ENCODE measurements at places on chromosomes 2 and 18.

GRCh38 chr2:179349670-179350303 lies 85.2 kb upstream of the SESTD1 start:
- DNase-seq, result no peak

DNA sequence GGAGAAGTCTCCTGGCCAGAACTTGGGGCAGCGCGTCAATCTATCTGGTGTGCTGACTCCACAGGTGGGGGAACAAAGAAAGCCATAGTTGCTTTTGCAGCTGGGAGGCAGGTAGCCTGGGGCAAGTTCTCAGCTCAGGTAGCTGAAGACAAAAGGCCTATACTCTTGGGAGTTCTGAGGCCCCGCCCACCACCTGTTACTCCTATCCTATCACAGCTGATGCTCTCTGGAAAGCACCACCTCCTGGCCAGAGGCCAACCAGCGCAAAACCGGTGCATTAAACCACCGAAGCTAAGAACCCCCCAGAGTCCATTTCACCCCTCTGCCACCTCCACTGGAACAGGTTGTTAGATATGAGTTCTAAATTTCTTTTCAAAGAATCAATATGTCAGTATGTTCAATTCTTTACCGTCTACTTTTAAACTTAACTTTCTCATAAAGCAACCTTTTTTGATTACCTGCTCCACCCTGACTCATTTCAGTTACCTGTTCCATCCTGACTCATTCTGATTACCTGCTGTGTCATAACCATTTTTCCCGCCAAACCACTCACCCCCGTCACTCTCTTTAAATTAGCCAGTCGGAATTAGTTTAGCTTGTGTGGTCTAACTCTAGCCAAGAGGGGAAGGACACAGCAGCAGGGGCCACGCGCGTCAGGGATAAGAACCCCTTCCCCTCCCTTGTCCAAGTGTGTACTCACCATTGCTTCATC lies 43.4 kb downstream of the UPP2 start:
- peak; percentile 25 for DNase-seq

- no peak for DNase-seq
Measured at GRCh38 chr2:40201425-40201824, 250.5 kb downstream of the SLC8A1 start.

GRCh38 chr2:72554381-72554780 lies 271.5 kb downstream of the EXOC6B start:
- DNase-seq, result no peak

DNA sequence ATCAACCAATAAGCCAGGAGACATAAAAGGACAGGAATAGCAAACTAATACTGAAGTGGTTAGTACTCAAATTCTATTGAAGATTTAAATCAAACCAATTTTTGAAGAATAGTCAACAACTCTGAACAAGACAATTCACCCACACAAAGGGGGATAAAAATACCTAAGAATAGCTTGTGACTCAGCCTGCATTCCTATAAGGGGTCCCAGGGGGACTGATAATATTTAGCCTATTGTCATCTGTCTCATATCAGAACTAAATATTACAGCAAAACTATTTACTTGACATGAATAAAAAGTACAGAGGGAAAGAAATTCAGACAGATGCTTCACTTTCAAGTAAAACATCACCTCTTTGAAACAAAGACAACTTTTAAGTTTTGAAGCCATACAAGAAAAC lies 7.7 kb downstream of the ITSN2 start:
- DNase-seq, result no peak

DNA sequence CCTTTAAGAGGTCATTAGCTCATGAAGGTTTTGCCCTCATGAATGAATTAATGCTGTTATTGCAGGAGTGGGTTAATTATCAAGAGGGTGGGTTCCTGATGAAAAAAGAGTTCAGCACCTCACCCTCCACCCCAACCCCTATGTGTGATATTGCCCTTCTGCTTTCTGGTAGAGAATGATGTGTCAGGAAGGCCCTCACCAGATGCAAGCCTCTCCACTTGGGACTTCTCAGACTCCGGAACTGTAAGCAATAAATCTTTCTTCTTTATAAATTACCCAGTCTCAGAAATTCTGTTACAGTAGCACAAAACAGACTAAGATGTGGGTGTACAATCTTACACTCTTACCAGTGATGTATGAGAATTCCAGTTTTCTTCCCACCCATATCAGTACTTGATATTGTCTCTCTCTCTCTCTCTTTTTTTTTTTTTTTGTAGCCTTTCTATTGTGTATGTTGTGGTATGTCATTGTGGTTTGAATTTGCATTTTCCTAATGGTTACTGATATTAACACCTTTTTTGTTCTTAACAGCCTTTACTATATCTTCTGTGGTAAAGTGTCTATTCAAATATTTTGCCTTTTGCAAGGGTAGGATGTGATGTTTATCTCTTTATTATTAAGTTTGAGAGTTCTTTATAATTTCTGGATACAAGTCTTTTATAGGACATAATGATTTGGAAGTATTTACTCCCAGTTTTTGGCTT lies 10.4 kb upstream of the MAP2 start:
- no peak for DNase-seq

All from testis (tissue), 5 donors.